ENCODE measurements at places on chromosomes 11 and 22.

DNA sequence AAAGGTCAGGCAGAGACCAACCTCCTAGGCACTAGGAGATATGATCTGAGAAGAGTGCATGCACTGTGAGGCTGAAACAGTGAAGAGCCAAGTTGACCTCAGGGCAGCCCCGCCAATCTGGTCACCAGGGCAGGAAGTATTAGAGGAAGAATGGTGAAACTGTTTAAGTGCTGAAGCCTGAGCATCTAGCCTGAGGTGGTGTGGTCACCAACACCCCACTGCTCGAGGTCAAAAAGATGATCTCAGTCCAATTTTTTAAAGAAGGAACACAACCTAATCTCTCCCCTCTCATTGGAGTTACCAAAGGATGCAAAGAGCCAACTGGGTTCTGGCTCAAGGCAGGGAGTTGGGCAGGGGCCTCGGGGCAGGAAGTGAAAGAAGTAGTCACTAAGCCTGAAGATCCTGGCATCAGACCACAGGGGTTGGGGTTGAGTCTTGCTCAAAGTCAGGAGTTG is 4.0 kb downstream of the APBB1 start:
- DNase-seq = no peak

GRCh38 chr22:32005453-32005852 is 37.6 kb upstream of the SLC5A1 start:
- DNase-seq = no peak

GRCh38 chr11:57251491-57252104 is 14.5 kb upstream of the APLNR start:
- peak; percentile 1 for DNase-seq

GRCh38 chr22:26127126-26127525 is 42.1 kb upstream of the SEZ6L start:
- DNase-seq = no peak

DNA sequence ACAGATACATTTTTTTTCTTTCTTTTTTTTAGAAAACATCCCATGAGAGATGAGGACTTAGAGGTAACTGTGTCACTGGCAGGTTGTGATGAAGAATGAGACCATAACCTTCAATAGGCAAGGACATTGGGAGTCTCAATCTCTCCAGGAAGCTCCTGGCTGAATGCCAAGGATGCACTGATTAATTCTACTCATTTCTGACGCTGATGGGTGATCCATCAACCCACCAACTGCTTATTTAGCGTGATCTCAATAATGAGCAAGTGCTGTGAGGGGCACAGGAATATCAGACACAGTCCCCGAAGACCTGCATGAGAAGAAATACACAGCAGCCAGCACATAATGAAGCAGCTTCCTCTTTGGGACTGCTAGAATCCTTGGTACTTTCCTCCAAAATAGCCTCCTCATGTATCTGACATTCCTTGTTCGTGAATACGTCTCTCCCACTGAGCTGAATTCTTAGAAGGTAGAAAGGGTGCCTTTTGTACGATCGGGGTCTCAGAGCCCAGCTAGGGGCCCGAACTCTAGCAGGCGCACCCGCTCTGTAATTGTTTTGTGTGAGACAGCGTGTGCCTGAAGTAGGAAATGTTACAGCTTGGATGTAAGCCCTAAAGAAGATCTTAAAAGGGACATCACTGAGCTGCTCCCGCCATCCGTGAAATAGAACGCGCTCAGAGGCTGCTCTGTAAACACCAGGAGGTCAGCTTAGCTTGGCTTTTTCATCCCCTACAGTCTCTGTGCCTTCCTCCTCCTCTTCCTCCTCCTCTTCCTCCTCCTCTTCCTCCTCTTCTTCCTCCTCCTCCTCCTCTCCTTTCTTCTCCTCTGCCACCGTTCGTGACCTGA is 7.2 kb downstream of the CLMP start:
- peak; percentile 20 for DNase-seq

GRCh38 chr11:129067454-129067853 is 124.7 kb downstream of the ARHGAP32 start:
- no peak for DNase-seq

DNA sequence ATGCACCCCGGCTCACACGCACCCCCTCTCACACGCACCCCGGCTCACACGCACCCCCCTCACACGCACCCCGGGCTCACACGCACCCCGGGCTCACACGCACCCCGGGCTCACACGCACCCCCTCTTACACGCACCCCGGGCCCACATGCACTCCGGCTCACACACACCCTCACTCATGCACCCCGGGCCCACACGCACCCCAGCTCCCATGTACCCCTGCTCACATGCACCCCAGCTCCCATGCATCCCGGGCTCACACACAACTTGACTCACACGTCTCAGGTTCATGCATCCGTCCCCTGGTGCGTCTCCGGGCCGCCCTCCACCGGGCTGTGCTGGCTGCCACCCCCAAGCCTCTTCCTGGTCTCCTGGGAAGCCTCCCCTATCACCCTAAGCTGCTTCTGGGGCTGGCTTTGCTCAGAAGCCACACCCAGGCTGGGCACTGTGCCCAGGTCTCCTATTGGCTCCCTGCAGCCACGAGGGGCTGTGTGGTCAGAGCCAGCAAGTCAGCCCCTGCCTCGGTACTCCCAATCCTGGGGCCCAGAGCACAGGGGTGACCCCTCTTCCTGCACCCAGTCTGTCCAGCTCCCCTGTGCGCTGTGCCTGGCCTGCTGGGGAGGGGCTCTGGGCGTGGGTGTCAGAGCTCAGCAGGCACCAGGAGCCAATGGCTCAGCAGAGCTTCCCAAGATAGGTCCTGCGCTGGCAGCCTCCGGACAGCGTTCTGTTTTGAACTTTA is 16.9 kb downstream of the TSPAN4 start:
- DNase-seq = peak; percentile 88

GRCh38 chr11:1353383-1354124 is 36.2 kb upstream of the BRSK2 start:
- no peak for DNase-seq

GRCh38 chr11:95255251-95256145 is 24.5 kb upstream of the SESN3 start:
- peak; percentile 63 for DNase-seq
